NCI-H524 treated with DMSO at 0.1 percent for 48 hours (cell line): ENCODE measurements at places on chromosomes 16 and 17.

DNA sequence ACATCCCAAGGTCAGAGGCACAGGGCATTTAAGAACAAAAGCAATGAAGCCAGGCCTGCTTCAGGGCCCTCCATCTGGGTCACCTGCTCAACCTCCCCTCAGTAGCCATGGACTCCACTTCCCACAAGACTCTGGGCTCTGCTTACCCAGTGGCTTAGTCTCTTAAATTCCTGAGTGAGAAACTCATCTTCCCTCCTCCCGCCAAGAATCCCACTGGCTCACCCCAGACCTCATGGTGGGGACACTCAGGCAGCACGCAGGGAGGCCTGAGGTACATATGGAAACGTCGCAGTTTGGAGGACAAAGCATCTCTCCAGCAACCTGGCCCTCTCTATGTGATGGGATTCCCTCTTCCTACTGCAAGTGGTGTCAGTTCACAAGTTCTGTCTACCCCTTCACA is 326.7 kb upstream of the CDH5 start:
- no peak for DNase-seq

DNA sequence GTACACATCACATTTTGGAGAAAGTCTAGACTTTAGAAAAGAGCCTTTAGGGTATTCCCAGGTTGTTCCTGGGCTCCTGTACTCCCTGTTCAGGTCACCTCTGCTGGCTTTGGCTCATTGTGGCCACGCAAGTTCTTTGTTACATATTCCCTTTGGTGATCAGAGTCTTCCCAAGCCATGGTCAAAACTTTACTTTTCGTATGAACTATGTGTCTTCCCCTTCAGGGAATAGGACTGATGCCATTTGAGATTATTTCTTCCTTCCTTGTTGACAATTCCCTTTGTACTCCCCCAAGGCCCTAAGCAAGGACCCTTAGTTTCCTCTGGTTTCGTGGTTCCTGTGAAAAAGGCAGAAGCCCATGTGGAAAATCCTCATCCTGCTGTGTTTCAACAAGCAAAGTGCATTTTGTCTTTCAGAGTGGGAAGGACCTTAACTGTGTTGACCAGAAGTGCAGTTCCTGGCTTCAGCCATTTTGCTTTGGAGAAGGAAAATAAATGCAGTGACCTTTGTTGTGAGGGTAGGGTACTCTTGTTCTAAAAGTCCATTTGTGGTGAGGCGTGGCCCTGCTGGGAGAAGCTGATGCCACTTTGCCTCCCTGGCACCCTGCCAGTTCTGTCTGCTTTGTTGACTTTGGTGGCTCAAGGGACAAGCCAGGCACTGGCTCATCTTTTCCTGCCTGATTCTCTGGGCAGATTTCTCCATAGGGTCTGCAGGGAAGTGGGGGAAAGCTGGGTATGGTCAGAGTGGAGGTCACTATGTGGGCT is 55.1 kb downstream of the ZNRF1 start:
- DNase-seq: no peak

DNA sequence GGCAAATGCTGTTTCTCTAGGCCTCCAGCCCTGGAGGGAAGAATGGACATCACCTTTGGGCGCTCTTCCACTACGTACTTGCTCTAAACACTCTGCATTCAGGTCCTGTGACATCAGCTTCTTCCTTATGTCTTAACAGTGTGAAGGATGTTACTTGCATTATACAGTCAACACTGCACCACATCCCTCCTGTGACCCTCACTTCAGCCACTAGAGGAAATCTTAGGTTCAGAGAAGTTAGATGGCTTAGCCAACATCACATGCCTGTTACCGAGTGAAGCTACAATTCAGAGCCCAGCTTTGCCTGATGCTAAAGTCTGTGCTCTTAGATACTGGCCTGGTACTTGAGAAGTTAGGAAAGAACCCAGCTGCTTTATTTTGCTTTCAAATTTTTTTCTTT is 18.3 kb downstream of the UBFD1 start:
- no peak for DNase-seq

- DNase-seq: no peak
Observed at GRCh38 chr17:46179375-46179999, 13.7 kb downstream of the KANSL1 start.

- no peak for DNase-seq
Observed at GRCh38 chr17:64384253-64385186, 6.1 kb downstream of the PECAM1 start.

- DNase-seq: no peak
Observed at GRCh38 chr17:48477221-48477620, 47.2 kb upstream of the SKAP1 start.

DNA sequence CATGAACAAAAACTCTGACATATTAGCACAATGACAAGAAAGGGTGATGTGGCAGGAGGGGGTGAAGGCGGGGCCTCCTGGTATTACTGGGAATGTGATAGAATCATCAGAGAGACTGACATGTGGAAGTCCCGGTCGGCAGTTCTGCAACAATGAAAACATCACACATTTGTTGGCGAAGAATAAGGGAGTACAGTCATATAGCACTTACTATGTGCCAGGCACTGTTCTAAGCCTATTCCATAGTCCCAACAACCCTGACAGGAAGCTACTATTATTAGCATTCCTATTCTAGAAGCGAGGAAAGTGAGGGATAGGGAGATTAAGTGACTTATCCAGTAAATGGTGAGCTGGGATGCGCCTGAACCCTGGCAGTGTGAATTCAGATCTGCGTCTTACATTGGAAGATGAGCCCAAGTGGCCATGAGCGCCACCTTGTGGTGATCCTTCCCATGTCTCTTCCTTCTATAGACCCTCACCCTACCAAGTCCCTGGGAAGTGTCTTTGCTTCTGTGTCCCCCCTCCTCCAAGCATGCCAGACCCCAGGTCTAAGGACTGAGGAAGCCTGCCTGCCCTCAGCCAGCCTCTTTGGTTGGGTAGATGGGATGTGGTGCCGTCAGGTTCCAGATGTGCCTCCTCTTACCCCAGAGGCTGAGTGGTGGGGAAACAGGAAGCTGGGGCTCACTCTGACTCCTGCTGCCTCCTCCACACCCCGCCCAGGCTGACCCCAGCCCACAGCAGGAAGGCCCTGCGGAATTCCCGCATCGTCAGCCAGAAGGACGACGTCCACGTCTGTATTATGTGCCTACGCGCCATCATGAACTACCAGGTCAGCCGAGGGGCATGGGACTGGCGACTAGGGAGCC is 14.0 kb downstream of the FMNL1 start:
- DNase-seq: no peak

DNA sequence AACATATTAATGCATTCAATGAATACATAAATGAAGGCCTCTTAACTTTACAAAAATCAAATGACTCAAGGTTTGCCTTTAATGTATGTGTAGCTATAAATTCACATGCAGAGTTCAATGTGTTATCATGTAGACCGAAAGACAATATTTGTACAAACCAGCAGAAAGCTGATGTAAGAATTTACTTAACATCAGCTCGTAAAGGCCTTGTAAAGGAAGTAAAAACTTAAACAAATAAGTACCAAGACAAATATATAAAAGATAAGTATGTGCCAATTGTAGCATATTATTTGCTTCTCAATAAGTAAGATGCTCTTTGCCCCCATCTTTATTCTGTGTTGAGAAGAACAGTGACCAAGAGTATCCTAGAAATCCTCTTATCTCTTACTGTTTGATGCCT is 105.7 kb downstream of the SYCE1L start:
- DNase-seq: no peak

DNA sequence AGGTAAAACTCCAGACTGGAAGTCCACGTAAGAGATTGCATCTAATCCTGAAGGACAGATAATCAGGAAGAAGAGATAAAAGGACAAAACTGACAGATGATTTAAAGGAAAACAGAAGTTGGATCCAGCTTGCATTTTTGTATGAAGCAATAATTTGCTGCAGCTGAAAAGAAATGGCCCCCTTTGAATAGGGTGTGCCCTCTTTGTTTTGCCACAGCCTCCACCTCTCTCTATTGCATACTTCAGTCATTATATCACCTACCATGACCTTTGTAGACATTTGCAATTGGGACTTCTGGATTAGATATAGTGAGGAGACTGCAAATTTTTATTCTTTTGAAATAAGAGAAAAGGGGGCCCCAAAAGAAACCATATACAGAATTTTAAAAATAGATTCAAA is 8.1 kb downstream of the NOG start:
- no peak for DNase-seq

DNA sequence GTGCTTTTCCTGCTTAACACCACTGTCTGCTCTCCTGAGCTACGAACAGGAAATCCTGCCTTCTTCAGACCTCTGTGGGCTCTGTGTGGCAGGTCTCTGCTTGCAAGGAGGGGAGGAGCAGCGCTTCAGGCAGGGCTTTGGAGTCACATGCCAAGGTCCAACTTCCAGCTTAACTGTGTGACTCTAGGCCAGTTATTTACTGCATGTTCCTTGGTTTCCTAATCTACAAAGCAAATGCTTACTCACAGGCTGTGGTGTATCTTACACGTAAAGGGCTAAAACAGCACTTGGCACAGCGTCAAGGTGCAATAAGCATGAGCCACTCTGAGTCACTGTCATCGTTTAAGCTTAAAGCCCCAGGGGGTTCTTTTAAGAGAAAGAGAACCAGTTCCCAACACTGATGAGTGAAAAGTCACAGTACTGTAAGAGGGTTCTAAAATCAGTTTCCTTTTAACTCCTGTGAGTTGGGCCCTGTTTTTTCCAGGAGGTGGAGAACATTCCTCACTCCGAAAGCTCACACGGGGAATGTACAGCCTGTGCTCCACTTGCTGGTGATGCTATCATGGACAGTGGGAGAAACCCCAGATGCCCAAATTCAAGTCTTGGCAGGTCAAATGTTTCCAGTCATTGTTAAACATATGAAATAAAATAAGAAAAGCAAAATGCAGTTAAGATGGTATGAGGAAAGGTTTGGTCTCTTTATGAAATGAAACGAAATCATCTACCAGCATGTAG is 54.1 kb upstream of the BCAR1 start:
- no peak for DNase-seq

DNA sequence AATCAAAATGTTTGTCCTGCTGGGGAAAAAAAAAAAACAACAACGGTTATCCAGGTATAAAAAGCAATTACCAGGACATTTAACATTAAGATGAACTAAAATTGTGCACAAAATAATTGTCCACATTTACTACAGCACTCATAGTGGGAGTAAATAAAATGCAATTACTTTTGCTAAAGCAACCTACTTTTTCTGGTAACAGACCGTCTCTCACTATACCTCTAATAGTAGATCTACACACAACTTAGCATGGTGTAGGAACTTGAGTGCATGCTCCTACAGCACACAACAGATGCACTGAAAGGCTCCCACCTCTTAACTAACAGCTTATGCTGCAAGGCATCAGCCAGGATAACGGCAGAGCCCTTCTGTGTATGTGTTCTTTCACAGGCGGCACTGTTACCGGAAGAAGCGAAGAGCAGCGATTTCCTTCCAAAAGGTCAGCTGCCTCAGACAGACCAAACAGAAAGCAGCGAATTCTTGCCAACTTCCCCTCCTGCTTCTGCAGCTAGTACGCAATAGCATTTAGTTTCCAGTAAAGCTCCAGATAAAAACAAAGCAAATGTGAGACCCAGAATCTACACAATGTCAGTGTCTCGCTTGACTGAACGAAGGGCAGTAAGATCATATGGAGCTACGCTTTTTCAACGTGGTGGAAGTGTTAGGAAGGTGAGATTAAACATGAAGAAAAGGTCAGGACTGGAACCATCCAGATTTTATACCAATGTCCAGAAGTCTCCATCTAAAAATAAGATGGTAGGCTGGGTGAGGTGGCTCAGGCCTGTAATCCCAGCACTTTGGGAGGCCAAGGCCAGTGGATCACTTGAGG is 27.6 kb downstream of the STAT5B start:
- DNase-seq: peak; percentile 92

DNA sequence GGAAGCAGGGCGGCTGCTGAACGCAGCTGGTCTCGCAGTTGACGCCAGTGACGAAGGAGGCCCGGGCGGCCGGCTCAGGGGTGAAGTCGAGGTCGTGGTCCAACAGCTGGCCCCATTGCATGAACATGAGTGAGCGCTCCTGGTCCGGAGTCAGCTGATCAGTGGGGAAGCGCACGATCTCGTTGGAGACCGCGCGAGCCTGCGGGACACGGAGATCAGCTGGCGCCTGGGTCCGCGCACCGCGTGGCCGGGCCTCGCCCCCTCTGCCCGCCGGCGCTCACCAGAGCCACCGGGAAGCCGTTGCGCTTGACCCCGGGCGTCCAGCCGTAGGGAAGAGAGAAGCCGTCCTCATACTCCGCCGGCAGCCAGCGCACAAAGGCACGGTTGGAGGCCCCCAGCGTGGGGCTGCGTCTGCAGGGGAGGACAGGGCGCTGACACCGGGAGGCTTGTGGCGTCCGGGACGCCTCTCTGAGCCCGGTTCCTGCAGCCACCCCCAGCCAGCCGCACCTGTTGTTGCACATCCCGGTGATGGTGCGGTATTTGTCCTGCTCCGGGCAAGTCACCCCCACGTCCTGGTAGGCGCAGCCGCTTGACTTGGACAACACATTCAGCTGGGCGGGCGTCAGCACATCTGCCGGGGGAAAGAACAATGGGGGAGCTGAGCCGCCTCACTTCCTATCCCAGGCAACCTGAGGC is 1.6 kb downstream of the MPO start:
- DNase-seq: no peak
